AG09319 (cell line): ENCODE measurements at places on chromosomes 11 and 22.

DNA sequence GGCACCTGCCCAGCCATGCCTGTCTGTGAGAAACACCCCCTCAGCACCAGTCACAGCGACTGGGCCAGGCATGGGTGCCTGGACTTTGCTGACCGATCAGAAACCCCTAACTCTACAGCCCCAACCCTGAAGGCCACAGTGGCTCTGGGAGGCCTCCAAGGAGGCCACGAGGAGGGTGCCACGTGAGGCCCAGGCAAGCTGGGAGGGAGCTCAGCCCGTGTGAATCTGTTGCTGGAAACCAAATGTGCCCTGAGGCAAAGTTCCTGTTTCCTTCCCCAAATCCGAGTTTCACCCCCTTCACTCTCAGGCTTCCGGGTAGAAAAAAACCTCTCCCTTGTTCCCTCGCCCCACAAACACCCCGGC is 1.3 kb downstream of the UNC93B1 start:
- no peak for DNase-seq

DNA sequence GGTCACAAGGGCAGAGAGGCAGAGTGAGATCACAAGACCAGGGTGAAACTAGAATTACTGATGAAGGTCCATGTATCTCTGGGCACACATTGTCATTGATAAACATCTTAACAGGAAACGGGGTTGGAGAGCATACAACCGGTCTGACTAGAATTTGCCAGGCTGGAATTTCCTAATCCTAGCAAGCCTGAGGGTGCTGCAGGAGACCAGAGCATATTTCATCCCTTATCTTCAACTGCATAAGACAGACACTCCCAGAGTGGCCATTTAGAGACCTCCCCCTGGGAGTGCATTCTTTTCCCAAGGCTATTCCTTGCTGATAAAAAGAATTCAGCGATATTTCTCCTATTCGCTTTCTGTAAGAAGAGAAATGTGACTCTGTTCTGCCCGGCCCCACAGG is 84.6 kb upstream of the IZUMO1R start:
- no peak for DNase-seq

GRCh38 chr11:10606536-10607208 is 38.2 kb upstream of the LYVE1 start:
- DNase-seq = no peak

DNA sequence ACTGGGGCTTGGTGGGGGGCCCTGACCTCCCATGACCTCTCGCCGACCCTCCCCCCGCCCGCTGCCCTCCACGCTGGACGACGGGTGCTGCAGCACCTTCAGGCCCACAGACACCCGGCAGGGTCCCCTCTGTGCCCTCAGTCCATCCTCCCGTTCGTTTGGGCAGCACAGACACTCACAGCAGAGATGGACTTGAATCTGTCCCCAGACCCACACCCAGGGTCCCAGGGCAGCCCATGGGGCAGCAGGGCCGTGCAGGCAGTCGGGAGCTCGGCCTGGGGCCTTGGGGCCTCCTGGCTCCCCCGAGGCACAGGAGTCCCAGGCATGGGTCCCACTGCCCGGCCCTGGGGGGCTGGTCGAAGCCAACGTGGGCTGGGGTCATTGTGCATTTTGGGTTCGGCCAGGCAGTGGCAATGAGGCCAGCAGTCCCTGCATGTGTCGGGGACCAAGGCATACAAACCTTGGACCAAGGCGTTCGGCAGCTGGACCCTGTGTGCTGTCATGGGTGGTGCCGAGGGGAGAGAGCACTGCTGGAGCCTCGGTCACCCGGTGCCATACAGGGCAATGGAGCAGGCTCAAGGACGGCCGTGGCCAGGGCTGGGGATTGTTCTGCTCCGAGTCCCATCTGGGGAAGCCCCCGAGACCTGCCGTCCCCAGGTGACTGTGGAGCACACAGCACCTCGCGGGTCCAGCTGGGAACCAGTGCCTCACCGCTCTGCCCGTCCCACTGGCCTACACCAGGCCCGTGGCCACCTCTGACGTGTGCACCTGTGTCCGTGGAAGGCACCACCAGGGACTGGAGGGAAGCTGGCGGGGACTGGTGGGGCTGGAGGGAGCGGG is 19.3 kb upstream of the BRSK2 start:
- no peak for DNase-seq

DNA sequence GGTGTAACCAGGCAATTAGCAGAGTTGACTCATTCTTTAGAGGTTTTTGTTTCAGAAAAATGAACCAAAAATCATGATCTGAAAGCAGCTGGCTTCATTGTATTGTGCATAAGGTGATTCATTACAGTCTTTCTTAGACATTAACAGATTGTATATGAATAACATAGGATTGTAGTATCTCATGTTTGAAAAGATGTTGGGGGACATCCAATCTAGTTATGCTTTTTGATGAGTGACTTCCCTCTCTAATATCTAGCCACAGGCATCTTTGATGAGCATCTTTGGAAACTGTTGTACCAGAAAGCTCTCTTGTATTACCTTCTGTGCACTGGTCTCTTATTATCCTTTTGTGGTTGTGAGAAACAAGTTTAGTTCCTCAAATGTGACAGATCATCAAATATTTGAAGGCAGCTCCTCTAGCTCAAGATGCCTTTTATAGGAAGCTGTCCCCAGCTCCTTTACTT is 8.3 kb downstream of the GRK3 start:
- DNase-seq = no peak

GRCh38 chr11:27158456-27159334 is 118.1 kb downstream of the BBOX1 start:
- DNase-seq = peak; percentile 58

- DNase-seq = no peak
Measured at GRCh38 chr11:41246399-41246745, 213.1 kb downstream of the LRRC4C start.

DNA sequence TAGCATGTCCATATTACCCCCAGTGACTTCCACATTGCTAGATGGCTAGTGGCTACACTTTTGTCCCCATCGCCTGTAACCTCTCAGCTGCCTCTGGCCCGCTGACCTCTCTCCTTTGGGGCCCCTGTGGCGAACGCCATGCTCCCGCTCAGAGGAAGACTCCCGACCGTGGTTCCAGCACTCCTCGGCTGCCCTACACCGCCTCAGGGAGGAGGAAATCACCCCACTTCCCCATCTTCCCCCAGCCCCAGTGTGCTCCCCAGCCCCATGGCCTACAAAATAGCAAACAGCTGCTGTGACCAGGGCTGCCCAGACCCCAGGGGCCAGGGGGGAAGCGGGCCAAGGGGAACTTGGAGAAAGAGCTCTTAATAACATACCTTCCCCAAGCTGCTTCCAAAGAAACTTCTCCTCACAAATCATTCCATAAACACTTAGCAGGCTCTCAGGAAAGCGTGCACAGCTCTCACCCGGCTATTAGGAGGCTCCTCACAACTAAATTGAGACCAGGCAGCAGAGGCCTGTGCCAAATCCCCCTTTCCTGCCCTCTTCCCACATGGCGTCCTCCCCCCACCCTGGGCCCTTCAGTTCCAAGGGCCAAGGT is 63.5 kb upstream of the WNT11 start:
- no peak for DNase-seq

- DNase-seq = peak; percentile 72
Measured at GRCh38 chr11:126284829-126285228, 1.9 kb downstream of the TIRAP start.
